A549 treated with AZD2906 at 1 μM for 4 hours (cell line): ENCODE measurements at places on chromosomes 6 and 20. TPM values are rescaled to one million over a fixed set of nuclear protein-coding genes. Genes with fewer than 3 reads are reported as not detected.

The SYNDIG1 gene
- total RNA-seq = 1.1 to 2.0 TPM (median 1.4 TPM) in 5 replicates

The BTBD9 gene
- 2.2 to 2.6 TPM (median 2.3 TPM) in 5 replicates for total RNA-seq

The SLC22A7 gene
- not detected in 5 replicates for total RNA-seq

The ECI2 gene
- total RNA-seq = 42.9 to 60.1 TPM (median 44.0 TPM) in 5 replicates

The TAB2 gene
- total RNA-seq = 22.3 to 35.8 TPM (median 25.7 TPM) in 5 replicates

The MAK gene
- total RNA-seq = 0.09 to 0.13 TPM (median 0.11 TPM) in 5 replicates

The APOBEC2 gene
- total RNA-seq = not detected in 5 replicates

The DOP1A gene
- total RNA-seq = 2.3 to 3.1 TPM (median 2.4 TPM) in 5 replicates

The KCNS1 gene
- not detected in 5 replicates for total RNA-seq
